ENCODE measurements at places on chromosomes 2 and 18. TPM values are rescaled to one million over a fixed set of nuclear protein-coding genes. Genes with fewer than 3 reads are reported as not detected.

GRCh38 chr2:168211664-168212163 lies 35.7 kb downstream of the STK39 start:
- DNase-seq: no peak

Gene CCDC148
- 0.79 TPM for total RNA-seq

Gene WNT6
- total RNA-seq: 0.23 TPM

Gene SNRPD1
- total RNA-seq: 32.8 TPM

DNA sequence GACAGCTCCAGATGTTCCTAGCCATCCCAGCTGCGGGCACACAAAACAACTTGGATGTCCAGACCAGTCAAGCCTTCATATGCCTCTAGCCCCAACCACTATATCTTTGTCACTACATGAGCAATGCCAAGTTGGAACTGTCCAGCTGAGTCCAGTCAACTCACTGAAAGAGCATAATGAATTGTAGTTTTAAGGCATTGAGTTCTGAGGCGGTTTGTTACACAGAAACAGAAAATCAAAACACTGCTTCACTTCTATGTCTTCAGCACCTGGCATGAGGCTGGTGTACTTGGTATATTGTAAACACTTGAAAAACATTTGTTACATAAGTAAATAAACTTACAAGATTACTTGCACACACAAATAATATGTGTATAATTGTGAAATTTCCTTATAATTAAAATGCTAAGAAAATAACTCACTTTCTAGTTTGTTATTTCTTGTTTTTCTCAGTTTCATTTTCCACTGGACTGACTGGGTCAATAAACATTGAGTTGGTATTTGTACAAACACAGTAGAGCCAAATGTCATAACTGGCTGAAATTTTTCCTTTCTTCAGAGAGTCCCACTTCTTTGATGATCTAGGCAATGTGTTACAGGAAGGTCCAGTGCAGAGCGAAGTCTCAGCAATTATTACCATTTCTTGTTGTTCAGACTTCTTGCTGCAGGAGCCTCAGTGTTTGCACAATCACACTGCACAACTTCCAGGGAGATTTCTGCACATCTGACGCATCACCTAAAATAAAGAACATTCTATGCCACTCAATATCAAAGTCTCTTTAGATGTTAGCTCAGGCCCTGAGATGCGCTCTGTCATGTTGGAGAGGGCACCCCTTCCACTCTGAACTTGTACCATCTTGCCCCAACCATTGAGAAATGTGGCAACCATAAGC lies 38.2 kb upstream of the DPP4 start:
- no peak for DNase-seq

Gene UCN
- 0.95 TPM for total RNA-seq

Gene FAP
- 54.8 TPM for total RNA-seq

DNA sequence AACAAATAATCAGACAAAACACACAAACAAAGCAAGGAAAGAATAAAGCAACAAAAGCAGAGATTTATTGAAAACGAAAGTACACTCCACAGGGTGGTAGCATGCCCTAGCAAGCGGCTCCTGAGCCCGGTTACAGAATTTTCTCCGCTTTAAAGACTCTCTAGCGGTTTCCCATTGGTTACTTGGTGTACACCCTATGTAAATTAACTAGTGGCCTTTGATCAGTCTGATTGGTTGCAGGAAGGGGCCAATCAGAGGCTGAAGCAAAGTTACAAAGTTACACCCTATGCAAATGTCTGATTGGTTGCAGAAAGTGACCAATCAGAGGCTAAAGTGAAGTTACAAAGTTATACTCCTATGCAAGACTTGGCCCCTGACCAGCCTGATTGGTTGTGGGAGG lies 242.9 kb downstream of the LDLRAD4 start:
- no peak for DNase-seq

DNA sequence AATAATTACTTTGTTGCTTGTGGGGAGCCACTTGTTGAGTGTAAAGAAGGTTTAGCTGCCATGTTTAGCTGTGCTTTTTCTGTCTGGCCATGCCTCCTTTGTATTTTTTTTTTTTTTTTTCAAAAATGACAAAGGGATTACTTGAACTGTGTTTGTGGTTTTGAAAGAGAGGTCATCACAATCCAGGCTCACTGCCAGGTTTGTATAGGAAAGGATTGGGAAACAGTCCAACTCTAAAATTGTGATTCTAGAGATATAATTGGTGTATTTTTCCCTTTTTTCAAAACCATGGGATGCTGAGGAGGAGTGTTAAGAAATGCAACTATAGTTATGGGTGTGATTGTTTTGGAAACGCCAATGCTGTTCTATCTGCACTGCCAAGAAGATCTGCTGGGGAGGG lies 4.3 kb downstream of the ITPRIPL1 start:
- DNase-seq: no peak

DNA sequence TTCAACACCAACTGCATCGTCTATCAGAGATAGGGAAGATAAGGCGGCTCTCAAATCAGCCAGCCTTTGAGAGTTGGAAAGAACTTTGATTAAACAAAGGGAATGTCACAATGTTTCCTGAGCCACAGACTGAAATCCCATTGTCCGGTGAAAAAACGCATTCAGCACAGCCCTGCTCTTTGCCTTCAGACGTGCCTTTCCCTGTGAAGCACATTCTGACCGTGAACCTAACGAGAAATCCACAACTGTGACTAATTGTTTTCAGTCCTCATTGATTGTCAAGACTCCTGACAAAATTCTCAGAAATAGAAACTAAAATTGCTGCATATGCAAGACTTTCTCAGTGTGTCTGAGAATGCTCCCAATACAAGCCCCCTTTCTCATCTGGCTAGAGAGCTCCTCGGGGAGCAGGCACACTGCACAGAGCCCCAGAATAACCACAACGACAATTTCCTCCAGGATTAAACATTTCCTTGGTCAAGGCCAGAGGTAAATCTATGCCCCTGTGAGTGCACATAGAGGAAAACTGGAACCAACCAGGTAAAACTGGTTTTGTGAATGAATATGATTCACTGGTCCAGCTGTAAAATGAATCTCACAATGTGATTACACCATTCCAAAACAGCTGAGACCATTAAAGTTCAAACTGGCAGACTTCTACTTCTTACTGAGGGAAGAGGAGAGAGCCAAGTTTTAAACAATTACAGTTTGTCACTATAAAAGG lies 561.9 kb upstream of the ID2 start:
- no peak for DNase-seq

- DNase-seq: no peak
These were observed 53.4 kb downstream of the CHN1 start for GRCh38 chr2:174951745-174952144.

- DNase-seq: no peak
These were observed 51.8 kb downstream of the ADD2 start for GRCh38 chr2:70716131-70716743.

DNA sequence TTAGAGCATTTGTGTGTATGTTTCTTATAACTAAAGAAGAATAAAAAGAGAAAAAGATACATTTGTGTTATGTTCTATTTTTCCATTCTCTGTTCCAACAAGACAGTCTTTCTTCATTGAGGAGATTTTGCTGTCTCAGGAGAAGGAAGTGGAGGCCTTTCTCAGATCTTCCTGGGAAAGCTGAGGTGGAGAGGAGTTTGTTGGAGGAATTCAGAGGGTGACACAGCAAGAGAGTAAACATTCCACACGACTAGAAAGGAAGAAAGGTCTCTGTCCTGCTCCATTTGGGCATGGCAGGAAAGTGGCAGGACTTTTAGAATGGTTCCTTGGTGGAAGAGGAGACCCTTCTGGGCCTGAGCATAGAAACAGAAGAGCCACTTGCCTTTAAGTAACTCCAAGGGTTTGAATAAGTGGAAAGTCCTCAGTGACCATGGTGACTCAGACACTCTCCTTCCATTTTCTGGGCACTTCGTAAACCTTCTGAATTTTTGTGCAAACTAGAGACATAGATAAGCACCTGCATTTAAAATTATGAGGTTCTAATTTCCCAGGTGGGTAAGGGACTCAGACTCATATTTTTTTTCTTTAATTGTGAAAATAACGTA lies 52.3 kb upstream of the COL5A2 start:
- DNase-seq: no peak

GRCh38 chr2:108825736-108826135 lies 39.2 kb downstream of the CCDC138 start:
- DNase-seq: no peak

GRCh38 chr2:8550481-8550880 lies 131.4 kb upstream of the ID2 start:
- DNase-seq: peak; percentile 67

Gene C18orf32
- 60.7 TPM for total RNA-seq

- DNase-seq: no peak
These were observed 203.3 kb downstream of the TCF4 start for GRCh38 chr18:55384551-55385275.

- DNase-seq: no peak
These were observed 4.8 kb upstream of the THOC1 start for GRCh38 chr18:272650-273049.

Measured in posterior vena cava (tissue), 2 donors.